ENCODE measurements at places on chromosomes 1 and 21. TPM values are rescaled to one million over a fixed set of nuclear protein-coding genes. Genes with fewer than 3 reads are reported as not detected.

DNA sequence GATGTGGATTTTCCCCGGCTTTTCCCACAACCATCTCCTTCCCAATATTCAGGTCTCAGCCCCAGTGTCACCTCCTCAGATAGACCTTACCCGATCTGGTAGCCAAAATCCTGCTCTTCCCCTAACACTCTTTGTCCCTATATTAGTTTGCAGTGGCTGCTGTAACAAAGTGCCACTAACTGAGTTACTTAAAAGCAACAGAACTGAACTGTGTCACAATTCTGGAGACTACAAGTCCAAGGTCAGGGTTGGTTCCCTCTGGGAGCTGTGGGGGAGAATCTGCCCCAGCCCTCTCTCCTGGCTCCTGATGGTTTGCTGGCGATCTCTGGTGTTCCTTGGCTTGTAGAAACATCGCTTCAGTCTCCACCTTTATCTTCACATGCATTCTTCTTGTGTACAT, 64.0 kb downstream of the NENF start:
- DNase-seq, result no peak

DNA sequence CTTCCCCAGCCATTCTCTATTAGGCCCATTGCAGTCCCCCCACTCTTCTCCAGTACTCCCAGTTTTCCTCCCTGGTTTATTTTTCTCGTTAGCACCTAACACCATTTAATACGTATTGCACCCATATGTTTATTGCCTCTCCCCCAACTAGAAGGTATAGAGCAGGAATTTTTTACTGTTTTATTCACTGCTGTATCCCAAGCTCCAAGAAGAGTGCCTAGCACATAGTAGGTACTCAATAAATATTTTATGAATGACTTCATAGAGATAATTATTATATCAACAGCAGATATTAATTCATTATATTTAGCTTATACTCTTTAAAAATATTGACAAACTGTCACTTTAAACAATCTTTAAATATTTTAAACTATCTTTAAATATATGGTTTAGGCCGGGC, 5.7 kb upstream of the ACOT7 start:
- no peak for DNase-seq

GRCh38 chr1:203124011-203124410, 3.5 kb upstream of the ADORA1 start:
- no peak for DNase-seq

Gene OR13G1
- total RNA-seq, result not detected

Gene CALML6
- 0.64 TPM for total RNA-seq

GRCh38 chr1:206006946-206007345, 3.8 kb upstream of the RAB7B start:
- DNase-seq, result no peak

DNA sequence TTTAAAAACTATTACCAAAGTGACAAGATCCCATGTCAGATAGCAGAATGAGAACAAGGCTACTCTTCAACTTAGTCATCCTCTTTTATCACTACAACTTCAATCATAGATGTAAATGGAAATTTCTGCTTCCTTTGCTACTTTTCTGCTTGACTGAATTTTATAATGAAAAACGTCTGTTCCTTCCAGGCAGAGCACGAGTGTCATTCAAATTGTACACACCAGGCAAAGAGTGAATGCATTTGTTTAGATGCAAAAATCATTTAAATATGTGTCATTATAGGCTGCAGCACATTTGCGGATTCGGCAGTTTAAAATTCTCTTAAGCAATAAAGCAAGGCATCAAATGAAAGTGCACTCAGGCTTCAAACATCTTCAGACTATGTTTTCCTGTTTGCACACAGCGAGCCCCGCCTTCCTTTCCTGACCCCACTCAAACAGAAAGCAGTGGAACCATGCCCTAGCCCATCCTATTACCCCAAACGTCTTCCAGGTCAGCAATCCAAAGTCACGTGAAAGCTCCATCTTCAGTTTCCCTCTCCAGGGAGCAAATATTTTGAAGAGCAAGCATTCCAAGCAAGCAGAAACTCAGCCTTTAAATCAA, 99.6 kb downstream of the APP start:
- DNase-seq, result no peak

Gene FAM229A
- 8.5 TPM for total RNA-seq

Gene ATP1A2
- total RNA-seq, result 0.49 TPM

DNA sequence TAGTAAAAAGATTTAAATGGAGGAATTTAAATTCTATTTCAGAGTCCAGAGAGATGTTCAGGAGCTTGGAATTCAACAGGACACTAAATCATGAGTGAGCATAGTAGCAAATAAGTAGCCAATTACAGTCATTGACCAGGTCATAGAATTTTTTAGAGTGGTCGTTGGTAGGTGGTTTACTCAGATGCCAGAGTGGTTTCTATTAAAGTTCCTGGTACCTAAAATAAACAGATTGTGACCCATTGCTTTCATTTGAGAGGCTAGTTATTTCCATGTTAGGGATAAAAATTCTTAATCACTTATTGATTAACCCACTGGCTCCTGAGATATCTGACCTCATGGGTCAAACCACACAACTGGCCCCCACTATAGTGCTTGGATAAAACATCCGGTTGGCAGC, 201.3 kb downstream of the ASTN1 start:
- no peak for DNase-seq

DNA sequence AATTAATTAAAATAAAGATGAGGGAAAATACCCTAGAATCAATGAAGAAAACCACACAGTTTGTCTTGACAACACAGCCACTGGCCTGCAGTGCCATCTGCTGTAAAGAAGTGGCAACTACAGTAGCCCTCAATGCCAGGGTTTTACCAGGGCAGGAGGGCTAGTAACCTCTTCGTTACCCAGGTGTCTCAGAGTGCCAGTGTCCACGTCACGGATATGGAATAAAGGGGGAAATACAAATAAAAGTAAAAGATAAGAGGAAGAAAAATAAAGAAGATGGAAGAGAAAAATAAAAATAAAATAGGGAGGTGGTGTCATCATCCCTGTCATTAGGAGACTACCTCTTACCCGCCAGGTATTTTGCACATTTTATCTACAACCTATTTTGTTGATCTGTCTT, 14.2 kb upstream of the SLC44A3 start:
- DNase-seq, result peak; percentile 62

- DNase-seq, result no peak
Measured at GRCh38 chr1:55443175-55443915, 228.2 kb upstream of the USP24 start.

Data from endothelial cell (in vitro differentiated cells).